SW480 (cell line): ENCODE measurements at places on chromosomes 13 and 19.

DNA sequence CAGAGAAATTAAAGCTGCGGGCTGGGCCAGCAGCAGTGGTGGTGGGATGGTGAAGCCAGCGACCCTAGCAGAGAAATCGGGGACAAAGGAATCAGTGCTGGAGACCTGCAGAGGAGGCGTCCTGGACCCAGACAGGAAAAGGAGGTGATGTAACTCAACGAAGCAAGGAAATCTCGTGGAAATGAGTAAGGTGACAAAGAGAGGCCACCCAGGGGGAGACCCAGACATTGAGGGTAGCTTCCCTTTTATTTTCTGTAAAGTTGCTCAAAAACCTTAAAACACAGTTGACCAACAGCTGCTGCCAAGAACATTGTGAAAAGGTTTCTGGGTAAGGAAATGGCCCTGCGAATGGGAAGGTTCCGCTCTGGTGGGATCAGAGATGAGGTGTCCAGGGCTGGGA lies 13.3 kb upstream of the RETN start:
- DNase-seq, result no peak

DNA sequence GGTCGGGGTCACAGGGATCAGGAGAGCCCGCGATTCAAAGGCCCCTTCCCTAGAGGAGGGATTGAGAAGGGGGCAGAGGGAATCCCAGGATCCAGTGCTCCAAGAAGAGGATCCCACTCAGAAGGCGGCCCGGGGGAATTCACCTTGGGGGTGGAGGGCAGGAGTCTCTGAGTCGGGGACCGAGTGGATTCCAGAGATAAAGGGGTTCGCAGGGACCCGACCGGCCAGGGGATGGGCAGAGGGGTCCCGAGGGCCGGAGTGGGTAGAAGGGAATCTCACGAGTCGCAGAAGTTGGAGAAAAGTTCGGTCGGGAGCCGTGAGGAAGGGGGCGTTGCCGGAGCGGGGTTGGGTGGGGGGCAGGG lies 261 bp downstream of the PRKD2 start:
- no peak for DNase-seq

DNA sequence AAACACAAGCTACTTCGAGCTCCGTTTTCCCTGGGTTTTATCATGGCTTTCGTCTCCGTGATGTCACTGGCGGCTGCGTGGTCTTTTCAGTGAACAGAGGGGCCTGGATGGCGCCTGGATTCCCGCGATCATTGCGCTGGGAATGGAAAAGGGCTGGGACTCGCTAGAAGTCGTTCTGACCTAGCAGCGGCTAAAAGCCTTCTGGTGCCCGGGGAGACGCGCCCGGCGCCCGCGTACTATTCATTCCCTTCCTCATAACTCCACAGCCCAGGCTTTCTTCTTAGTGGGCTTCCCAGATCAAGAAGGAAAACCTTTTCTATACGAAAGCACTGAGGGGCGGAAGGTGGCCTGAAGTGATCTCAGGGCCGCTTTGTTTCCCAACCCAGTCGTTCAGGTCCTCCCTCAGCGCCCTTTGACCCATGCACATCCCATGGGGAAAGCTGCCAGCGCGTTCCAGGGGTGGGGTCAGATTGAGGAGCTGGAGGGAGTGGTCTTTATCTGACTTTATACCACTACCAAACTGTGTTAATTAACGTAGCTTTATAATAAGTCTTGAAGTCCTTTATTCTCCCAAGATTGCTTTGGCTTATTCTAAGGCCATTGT lies 96.6 kb downstream of the ELF1 start:
- DNase-seq, result no peak

- DNase-seq, result no peak
These were observed 7.9 kb upstream of the FBXL3 start for GRCh38 chr13:77034881-77035280.

- peak; percentile 93 for DNase-seq
These were observed 1.9 kb downstream of the KLF1 start for GRCh38 chr19:12884926-12885748.
